ENCODE measurements at places on chromosomes 3 and 15. TPM values are rescaled to one million over a fixed set of nuclear protein-coding genes. Genes with fewer than 3 reads are reported as not detected.

The CHL1 gene
- polyA plus RNA-seq, result not detected

The GOLGA8S gene
- not detected for polyA plus RNA-seq

The UTS2B gene
- polyA plus RNA-seq, result not detected

The REC114 gene
- not detected for polyA plus RNA-seq

The ALDH1A2 gene
- polyA plus RNA-seq, result not detected

The GOLGB1 gene
- polyA plus RNA-seq, result 6.8 TPM

The TRH gene
- not detected for polyA plus RNA-seq

All from CD4-positive, CD25-positive, alpha-beta regulatory T cell (primary cell).